CD4-positive, alpha-beta T cell treated with Interleukin-10 for 1 hour (primary cell): ENCODE measurements at places on chromosomes 7 and 10.

- no peak for DNase-seq
Observed at GRCh38 chr10:89382757-89383156, 4.9 kb downstream of the IFIT1B start.

DNA sequence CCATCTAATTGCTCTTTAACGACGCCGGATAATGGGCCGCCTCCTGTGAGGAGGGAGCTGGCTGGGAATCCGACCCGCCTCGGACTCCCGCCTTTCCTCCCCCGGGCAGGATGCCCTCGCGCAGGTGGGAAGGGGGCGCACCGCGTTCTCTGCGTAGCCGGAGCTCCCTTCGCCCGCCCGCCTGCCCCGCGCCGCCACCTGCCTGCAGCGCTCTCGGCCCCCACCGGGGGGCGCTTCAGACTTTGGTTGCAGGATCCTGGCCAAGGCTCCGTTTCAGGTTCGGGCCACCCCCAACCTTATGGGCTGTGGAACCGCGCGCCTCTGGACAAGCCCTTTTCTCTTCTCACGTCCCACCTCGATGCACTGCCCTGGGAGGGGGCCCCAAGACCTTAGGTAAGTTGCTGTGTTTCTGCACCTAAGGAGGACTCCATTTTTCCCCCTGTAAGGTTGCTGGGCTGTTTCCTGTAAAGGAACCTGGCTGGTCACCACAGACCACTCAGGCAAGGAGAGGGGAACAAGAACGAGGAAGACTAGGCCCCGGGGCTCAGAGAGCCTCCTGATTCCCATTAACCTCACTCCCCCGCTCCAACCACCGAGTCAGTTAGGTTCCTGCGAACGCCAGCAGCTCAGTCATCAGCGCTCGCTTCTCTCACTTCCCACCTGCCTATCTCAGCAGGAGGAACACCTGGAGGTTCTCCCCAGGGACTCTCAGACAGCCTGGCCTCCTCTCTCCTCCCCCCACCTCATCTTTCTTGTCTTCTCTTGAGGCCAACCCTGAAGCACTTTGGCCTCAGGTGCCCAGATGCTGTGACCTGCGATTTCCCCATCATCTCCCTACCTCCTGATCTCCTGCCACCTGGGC, 11.3 kb upstream of the KAZALD1 start:
- peak; percentile 82 for DNase-seq

DNA sequence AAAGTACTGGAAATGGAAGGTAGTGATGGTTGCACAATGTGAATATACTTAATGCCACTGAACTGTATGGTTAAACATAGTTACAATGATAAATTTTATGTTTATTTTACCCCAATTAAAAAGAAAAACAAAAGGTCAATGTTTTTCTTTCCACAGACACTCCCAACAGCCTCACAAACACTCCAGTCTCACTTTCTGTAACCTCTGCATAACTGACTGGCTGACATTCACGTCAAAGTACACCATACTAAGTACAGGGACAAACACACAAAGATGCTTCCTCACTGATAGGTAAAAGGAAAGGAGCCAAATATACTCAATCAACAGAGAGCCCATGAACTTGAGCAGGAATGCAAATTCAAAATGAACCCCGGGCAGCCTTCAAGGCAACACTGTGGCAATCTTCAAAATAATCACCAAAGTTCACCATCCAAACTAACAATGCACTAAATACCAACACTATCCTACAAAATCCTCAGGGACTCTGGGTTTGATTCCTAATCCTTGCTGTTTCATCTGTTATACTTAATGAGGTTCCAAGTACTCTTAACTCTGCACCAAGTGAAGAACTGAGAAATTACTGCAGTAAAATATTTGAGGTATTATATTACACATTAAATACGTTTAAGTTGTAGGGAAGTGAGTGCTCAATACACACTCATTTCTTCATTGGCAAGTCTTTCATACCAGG, 90.8 kb downstream of the ARMH3 start:
- no peak for DNase-seq

DNA sequence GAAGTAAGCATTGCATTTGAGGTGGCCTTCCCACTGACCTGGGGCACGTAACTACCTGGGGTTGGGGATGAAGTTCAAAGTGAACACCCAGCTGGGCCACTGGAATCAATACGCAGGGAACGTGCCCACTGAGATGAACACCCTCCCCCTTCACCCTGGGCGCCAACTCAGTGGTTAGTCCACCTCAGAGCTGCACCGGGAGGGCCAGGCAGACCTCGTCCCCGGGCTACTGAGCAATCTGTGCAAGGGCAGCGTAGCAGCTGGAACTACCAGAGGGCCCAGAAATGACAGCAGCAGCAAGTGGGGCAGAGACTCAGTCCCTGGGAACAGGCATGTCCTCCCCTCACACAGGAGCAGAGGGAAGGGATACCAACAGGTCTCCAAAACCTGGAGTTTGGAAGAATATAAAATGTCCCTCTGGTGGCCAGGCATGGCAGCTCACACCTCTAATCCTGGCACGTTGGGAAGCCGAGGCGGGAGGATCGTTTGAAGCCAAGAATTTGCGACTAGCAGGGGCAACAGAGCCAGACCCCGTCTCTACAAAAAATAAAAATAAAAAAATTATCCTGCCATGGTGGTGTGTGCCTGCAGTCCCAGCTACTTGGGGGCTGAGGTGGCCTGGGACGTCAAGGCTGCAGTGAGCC, 143.9 kb downstream of the SH3PXD2A start:
- DNase-seq: no peak

DNA sequence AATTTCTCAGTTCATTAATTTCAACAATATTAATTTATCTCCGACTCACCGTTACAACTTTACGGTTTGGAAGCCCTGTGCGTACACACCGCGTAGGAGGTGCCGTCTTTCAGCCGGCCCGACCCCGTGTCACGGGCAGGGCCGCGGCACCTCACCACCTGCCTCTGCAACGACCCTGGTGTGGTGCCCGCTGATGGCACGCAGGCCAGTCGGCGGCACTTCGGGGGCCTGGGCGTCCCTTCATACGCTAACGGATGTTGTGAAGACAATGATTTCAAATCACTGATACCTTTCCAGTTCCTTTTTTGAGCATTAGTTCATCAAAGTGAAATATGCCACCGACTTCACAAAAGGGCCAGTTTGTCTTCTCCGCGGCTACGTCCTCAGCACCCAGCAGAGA, 125.3 kb downstream of the EBF3 start:
- no peak for DNase-seq

DNA sequence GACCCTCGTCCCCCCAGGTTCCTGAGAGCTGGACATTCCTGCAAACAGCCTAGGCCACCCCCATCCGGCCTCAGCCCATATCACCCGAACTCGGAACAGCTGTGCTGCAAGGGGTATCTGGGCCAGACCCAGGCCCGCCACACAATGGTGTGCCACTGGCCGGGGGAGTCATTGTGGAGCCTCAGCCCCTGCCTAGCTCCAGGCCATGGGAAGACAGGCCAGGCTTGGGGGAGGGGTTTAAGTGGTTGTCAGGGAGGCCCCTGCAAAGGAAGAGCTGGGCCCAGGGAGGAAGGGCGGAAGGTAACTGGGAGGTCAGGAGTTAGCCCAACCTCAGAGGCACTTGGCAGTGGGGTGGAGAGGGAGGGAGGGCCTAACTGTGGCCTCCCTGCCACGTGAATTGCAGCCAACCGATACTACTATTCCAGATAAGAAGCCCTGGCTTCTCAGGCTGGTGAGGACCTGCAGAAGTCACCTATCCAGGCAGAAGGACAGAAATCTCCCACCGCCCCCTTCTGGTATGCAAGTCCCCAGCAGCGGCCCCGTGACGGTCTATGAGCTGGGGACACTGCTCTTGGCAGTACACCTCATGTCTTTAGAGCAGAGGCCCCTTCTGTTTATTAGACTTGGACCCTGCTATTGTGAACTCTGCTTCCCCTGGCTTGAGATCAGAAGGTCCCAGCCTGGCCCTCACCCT, 26.8 kb downstream of the VSIR start:
- DNase-seq: no peak
